ENCODE measurements at places on chromosomes 7 and 10.

DNA sequence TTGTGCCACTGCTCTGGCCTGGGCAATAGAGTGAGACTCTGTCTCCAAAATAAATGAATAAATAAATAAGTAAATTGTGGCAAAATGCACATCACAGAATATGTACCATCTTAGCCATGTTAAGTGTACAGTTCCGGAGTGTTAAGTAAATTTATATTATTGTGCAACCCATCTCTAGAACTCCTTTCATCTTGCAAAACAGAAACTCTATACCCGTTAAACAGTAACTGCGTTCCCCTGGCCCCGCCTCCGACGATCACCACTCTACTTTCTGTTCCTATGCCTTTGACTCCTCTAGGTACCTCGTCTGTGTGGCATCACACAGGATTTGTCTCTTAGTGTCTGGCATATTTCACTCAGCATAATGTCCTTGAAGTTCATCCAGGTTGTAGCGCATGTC is 356.4 kb upstream of the FOXK1 start:
- DNase-seq = no peak

DNA sequence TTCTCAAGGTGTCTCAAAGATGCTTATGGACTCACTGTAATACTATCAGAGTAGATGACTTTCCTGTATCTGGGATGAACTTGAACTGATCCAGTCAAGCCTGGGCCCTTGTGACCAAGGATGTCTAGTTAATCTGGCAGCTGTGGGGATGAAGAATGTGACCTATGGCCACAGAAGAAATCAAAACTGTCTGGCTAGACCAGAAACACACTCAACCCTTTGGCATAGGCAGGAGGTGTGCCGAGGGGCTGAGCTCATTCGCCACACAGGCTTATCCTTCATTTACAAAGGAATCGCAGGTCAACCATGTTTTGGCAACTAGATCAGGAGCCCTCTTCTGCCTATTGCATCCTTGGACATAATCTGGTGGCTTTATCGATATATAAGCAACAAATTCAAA is 110.6 kb downstream of the ATXN7L1 start:
- DNase-seq = no peak

GRCh38 chr10:32308027-32308603 is 38.8 kb downstream of the EPC1 start:
- DNase-seq = no peak

- DNase-seq = no peak
Observed at GRCh38 chr10:45557275-45557905, 115.2 kb downstream of the ZFAND4 start.

DNA sequence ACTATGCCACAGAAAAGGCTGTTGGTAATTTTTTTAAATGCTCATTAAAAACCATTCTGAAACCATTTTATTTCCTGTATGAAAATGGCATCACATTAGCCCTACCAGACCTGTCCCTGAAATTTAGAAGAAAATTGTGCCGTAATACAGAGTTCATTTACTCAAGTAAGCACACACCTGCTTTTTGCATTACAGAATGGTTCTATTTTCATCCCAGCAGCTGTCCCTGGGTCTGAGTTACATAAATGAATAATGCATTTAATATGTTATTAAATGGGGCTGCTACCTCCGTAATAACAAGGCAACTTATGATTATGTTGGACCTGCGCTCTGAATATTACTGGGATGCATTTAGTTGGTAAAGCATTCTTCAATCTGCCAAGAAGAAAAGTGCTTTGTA is 508.9 kb downstream of the SORCS1 start:
- DNase-seq = no peak

- DNase-seq = no peak
Observed at GRCh38 chr10:81502677-81503359, 372.2 kb upstream of the NRG3 start.

GRCh38 chr10:37733822-37734221 is 123.6 kb downstream of the ZNF248 start:
- no peak for DNase-seq

- DNase-seq = no peak
Observed at GRCh38 chr10:30769361-30769760, 139.8 kb upstream of the LYZL2 start.

- no peak for DNase-seq
Observed at GRCh38 chr7:145016068-145016467, 180.2 kb upstream of the TPK1 start.

- no peak for DNase-seq
Observed at GRCh38 chr7:96495751-96496216, 173.9 kb upstream of the SLC25A13 start.

GRCh38 chr10:33010132-33011037 is 52.4 kb upstream of the ITGB1 start:
- DNase-seq = no peak

GRCh38 chr7:108265007-108265406 is 134.8 kb upstream of the LAMB4 start:
- no peak for DNase-seq

- no peak for DNase-seq
Observed at GRCh38 chr7:25830215-25830614, 321.8 kb upstream of the NFE2L3 start.

- DNase-seq = peak; percentile 83
Observed at GRCh38 chr7:48660306-48660870, 264.0 kb upstream of the CDC14C start.

DNA sequence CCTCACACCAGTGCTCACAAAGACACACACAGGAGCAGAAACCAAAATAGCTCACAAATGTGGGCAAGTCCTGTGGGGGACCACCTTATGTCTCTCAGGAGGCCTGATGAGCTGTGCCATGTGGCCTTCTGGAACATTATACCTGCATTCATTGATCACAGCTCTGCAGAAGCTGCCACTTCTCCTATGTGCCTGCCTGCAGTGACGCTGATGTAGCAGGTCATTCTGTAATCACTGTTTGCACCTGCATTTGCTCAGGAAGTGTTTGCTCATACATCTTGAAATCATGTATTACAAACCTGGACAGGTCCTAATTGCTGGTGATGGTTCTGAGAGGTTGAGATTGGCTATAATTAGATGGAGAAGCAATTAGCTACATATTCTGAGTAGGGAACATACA is 310.2 kb downstream of the AUTS2 start:
- DNase-seq = no peak

GRCh38 chr7:131649003-131649541 is 92.6 kb upstream of the PODXL start:
- no peak for DNase-seq

- no peak for DNase-seq
Observed at GRCh38 chr7:106678795-106679152, 17.8 kb upstream of the CCDC71L start.

DNA sequence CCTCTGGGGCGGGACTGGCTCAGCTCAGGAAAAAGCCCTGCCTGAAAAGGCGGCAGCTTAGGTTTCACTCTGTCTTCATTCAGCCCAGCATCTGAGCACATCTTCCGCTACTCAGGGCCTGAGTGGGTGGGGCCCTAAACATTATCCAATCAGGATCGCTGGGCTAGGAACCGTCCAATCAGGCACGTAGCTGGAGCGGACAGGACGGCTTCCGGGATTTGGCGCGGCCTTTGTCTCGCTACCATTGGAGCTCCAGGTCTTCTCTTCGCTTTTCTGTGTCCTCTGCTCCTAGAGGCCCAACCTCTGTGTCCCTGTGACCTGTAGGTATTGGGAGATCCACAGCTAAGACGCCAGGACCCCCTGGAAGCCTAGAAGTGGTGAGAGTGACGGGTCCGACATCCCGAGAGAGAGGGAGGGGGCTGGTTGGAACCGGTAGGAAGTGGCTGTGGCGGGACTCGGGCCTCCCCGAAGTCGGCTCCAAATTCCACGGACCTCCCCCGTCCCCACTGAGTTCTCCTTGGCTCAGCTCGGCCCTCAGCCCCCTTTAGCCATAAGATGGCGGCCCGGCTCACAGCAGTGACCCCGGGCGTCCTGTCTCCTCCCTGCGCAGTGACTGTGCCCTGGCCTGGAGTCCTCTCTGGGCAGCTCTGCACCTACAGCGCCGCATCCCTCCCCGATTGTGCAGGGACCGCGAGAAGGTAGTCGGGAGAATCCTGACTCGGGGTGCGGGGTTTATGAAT is 99.1 kb downstream of the ZNF680 start:
- no peak for DNase-seq

GRCh38 chr7:65004575-65004974 is 1.9 kb downstream of the ERV3-1 start:
- DNase-seq = no peak

- DNase-seq = no peak
Observed at GRCh38 chr10:97805096-97805884, 33.5 kb upstream of the SFRP5 start.

- DNase-seq = no peak
Observed at GRCh38 chr10:97718178-97718577, 4.6 kb downstream of the MARVELD1 start.

- no peak for DNase-seq
Observed at GRCh38 chr10:5159126-5159525, 25.8 kb downstream of the AKR1C8 start.

DNA sequence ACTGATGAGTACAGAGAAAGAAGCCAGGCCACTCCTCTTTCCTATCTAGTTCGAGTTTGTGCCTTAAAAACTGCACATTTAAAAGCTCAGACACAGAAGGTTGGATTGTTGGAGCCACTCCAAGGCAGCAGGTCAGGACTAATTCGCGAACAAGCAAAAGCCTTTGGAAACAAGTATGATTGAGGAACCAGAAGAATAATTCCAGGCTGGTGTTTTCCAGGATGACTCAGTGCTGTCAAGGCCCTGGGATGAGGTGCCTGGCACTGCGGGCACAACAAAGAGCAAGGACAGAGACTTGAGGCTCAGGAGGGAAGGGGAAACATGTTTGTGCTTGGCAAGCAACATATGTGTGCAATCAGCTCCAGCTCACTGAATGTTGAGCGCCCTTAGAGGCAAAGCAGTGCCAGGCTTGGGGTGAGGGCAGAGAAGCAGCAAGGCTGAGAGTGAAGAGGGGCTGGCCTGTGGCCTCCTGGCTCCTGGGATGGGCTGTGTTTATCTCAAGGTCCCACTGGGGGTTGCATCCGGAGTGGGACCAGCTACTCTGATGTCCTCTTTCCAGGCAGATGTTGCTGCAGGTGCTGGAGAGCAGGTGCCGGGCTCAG is 44.1 kb downstream of the VSTM4 start:
- peak; percentile 52 for DNase-seq

- DNase-seq = no peak
Observed at GRCh38 chr7:25055520-25056220, 69.4 kb downstream of the CYCS start.

DNA sequence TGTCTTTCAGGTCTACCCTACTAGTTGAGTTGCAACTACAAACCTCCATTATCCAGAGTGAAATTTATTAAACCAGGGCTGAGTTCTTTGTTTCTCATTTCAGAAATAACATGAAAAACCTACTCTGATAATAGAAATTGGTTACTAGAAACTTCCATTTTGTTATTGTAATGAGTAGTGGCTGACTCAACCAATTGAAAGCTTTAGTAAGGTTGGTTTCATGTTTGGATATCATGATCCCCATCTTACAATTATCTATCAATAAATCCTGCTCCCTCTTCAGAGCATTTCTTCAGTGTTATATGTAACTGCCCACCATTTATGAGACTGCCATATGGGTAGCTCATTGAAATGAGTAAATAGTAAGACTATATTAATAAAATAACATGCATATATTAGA is 16.9 kb downstream of the MDFIC start:
- no peak for DNase-seq

DNA sequence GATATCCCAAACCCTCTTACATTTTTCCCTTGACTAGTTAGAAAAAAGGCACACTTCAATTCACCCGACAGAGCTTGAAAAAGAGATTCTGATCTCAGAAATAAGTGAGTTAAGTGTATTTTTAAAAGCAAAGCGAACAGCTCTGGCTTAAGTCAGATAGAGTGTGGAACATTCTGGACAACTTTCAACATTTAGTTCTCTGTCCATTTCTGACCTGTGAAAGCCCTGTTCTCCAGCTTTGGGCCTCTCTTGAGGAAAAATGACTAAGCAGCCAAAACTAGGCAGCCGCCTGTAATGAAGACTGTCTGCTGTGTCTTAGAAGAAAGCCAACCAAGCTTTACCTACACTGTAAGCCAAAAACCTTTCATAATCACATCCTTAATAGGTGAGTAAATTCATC is 50.5 kb downstream of the CDK6 start:
- DNase-seq = no peak

DNA sequence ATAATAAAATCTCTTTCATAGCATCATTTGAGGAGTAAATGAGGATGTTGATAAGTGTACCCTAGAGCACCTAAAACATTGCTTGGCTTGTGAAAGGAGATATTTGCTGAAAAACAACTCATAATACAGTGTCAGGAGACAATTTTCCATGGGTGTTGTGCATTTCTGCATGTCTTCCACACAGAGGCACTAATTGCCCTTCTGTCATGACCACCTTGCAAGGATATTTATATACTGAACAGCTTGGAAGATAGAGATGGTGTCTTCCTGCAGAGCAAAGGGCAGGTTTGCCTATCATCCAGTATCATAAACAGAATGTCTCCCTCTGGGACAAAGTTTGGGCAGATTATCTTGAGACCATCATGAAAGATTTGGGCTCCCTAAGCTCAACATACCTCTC is 495.2 kb upstream of the LRRN3 start:
- no peak for DNase-seq

- no peak for DNase-seq
Observed at GRCh38 chr7:35253460-35253709, 515 bp downstream of the TBX20 start.

DNA sequence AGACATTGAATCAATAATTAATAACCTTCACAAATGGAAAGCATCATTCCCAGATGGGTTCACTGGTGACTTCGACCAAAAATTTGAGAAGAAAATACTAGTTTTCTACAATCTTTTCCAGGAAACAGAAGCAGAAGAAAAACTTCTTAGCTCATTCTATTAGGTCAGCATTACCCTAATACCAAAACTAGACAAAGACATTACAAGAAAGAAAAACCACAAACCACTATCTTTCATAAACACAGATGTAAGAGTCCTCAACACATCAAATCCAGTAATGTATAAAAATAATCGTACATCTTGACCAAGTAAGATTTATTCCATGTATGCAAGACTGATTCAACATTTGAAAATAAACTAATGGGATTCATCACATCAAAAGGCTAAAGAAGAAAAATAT is 64.0 kb upstream of the CDK1 start:
- DNase-seq = no peak

DNA sequence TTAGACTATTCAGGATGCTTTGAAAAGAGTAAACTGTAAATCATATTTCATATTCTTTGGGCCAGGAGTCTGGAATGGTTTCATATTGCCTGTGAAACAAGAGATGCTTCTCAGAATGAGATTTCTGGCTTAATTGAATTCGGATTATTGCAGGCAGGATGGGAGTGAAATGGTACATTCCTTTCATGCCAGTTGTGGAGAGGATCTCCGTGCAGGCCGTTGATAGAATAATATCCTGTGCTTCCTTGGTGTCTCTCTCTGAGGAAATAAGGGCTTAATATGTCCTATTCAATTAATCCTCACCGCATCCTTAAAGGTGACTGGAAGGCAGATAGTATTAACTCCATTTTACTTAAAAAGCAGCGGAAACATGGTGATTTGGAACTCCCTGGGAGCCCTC is 56.6 kb downstream of the CUX1 start:
- DNase-seq = no peak

- DNase-seq = no peak
Observed at GRCh38 chr7:13165854-13166253, 478.4 kb downstream of the ARL4A start.

All from NCI-H446 treated with DMSO at 0.1 percent for 48 hours (cell line).